NCI-H460 (cell line): ENCODE measurements at places on chromosomes 3 and 15.

DNA sequence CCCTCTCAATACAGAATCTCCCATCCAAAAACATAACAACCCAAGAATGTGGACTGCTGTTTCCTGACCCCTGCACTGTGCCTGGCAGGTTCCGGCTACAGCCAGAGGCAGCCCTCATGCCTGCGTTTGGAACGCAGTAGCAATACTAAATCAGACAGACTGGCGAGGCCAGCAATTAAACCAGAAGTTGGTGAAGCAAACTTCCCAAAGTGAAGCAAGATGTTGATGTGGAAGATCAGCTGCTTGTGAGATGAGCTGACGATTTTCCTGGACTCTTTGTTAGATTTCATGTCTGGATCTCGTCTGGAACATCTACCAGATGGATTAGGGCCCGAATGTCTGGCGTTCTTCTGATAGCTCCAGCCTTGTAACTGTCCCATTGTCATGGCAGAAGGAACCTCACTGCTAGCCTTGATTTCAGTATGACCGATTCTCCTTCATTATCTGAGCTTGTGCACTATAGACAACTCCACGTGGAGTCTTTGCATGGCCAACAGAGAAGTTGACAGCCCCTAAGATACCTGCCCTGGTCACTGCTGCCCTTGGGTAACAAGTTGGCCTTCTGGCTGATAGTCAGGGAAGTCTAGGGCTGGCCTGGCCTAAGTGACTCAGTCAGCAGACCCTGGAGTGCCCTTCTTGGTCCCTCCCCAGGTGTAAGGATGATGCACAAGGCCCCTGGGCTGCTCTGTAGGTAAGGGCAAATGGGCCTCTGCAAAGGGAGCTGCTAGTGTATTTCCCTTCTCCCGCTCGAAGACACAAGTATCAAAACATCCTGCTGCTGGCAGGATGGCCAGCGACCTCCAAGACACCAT is 126.5 kb downstream of the ADAMTS17 start:
- DNase-seq: no peak

DNA sequence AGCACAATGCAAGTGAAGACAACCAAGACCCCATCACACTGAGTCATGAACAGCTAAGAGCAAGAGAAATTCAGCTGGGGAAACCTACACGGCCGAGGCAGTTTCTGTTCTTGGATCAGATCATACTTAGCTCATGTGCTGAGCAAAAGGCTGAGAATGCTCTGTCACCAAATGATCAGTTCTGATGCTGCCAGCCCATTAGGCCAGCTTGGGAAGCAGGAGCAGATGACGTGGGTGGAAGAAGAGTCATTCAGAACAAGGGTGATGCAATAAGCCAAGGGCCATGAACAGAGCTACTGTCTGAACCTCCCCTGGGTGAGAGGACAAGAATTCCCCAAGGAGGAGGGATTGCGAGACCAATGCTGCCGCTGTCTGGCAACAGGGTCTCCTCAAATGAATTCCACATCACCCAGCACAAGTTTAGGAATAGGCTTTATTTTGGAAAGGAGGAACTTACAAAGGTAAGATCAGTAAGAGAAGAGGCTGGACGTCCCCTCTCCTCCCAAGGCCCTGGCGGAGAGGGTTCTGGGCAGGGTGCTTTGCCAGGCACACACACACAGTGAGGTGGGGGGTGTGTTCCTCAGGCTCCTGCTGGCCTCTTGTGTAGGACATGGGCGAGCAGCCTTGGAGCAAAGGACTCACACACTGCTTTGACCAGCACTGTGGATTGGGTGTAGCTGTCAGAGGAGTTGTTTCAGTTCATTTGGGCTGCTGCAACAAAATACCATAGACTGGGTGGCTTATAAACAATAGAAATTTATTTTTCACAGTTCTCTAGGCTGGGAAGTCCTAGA is 65.6 kb upstream of the CTXND1 start:
- DNase-seq: peak; percentile 54

- no peak for DNase-seq
These were observed 1.2 kb upstream of the HYAL1 start for GRCh38 chr3:50304601-50305000.

DNA sequence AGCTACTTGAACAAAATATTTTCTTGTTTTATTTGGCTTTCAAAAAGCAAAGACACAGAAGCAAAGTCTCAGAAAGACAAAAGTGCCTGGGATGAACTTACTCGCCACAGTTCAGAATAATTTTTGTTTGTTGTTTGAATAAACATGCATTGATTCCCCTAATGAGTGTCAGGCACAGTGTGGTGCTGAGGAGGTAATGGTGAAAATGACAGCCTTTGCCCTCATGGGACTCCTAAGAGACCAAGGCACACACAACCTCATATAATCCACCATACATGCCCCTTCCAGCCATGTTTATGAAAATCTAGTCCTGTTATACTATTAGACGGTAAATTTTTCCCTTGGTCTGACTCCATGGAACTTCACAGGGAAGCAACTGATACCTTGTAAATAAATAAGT is 2.5 kb downstream of the GOLIM4 start:
- DNase-seq: no peak

DNA sequence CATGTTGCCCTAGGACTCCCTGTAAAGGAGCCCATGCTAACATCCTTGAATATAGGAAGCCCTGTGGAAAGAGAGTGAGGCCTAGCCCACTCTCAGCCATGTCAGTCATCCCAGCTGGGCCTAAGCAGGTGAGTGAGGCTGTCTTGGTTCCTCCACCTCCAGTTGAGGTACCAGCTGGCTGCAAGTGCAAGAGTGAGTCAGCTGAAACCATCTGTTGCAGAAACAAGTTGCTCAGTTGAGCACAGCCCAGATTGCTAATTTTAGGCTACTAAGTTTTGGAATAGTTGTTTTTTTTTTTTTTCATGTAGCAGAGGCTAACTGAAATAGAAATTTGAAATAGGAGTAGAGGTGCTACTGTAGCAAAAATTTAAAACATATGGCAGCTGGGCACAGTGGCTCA is 43.7 kb upstream of the ADPGK start:
- no peak for DNase-seq

- DNase-seq: no peak
These were observed 6.5 kb downstream of the APEH start for GRCh38 chr3:49680493-49681231.

DNA sequence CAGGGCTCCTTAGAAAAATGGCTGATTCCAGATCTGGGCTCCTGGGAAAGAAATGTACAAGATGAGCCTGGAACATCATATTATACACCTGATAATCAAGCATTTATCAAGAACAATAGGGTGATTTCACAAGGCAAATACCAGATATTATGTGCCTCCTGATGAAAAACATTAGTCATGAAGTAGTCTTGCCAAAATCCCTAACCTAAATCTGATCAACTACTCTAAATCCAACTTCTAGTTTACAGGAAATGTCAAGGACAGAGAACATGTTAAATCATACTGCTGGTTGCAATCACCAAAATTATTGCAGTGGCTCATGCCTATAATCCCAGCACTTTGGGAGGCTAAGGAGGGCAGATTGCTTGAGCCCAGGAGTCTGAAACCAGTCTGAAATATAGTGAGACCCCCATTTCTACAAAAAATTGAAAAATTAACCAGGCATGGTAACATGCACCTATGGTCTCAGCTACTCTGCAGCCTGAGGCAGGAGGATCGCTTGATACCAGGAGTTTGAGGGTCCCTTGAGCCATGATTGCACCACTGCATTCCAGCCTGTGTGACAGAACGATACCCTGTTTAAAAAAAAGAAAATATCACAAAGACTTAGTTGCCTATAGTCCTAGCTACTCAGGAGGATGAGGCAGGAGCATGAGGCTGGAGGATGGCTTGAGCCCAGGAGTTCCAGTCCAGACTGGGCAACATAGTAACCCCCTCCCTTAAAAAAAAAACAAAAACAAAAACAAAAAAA is 34.9 kb upstream of the ATP13A3 start:
- DNase-seq: no peak

DNA sequence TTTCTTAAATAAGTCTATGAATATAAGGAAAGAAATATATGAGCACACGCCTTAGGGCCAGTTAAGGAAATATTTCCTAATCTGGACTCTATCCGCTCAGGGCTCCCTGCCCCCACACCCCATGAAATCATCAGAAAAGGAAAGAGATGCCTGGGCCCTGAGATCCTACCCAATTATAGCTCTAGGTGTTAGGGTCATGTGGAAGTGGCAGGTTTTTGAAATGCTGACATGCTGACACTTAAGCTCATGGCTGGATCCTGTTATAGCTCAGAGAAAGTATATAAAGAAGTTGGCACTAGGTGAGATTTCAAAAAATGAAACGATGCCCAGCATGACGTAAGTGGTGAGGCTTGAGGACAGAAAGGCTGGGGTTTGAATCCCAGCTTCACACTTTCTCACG is 43.5 kb upstream of the AKAP13 start:
- no peak for DNase-seq

DNA sequence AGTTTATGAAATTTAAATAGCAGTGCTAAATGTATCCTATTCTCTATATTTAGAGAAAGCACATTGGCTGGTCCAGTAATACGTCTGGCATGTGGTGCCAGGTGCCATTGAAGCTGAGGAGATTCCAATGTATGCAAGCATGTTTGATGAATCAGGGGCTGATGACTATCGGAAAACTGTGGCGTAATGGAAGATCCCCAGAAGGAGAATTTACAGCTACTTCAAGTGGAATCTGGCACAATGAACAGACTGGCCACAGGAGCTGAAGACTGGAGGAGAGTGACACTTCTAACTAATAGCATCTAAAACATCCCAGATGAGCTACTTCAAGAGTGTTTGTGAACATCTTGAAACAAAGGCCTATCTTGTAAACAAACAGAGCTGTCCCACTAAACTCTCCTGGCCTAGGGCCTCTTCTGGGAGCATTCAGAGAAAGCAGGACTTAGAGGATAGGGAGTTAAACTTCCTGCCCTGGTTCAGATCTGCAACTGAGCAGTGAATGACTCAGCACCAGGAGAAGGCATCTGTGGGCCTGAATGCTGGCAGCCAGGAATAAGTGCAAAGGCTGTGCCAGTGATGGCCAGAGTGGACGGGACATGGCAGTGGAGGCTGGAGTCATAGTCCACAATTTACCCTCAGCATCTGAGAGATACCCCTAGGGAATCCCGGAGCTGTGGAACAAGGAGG is 15.2 kb upstream of the ACTC1 start:
- DNase-seq: no peak

GRCh38 chr15:68580883-68581155 is 2.0 kb downstream of the CORO2B start:
- DNase-seq: no peak

DNA sequence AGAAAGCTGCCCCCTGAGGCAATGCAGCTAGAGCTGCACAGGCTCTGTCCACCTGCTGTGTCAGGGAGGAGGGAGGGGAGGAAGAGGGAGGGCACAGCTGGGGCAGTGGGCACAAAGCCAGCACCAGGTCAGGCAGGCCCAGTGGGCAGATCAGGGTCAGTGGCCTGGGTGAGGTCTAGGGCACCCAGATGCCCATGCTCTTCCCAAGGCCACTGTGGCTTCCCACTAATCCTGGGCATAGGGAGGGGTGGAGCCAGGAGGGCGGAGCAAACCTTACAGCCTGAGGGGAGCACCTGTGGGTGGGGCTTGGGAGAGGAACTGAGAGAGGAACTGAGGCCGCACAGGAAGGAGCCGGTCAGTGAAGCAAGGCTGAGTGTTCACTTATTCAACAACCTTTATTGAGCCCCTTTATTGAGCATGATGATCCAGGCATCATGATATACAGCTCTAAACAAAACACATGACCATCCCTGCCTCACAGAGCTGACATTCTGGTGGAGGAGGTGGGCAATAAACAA is 55.0 kb downstream of the RHCG start:
- no peak for DNase-seq

DNA sequence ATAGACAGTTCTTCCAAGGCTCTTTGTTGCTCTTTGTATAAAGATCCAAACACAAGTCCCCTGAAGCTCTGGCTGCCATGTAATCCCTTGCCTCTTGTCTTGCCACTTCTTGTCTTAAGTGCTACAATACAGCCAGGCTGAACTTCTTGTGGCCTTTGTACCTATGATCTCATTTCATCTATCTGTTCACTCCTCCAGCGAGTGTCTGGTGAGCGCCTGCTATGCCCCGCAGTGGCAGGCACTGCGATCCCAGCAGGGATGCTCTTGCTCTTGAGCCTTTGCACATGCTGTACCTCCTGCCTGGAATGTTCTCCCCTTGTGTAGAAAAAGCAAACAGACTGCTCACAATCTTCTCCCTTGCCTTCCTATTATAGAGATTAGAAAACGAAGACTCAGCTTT is 81.9 kb upstream of the ADPGK start:
- no peak for DNase-seq
